ENCODE measurements at places on chromosomes 13 and 19.

- DNase-seq = no peak
Observed at GRCh38 chr13:26034018-26034417, 17.8 kb downstream of the SHISA2 start.

- DNase-seq = peak; percentile 6
Observed at GRCh38 chr13:101452519-101453485, at the start of gene ITGBL1. Gene ITGBL1, plus strand, starts transcription at chr13:101452675. Its CDS starts 159 bp downstream, at chr13:101452834.

DNA sequence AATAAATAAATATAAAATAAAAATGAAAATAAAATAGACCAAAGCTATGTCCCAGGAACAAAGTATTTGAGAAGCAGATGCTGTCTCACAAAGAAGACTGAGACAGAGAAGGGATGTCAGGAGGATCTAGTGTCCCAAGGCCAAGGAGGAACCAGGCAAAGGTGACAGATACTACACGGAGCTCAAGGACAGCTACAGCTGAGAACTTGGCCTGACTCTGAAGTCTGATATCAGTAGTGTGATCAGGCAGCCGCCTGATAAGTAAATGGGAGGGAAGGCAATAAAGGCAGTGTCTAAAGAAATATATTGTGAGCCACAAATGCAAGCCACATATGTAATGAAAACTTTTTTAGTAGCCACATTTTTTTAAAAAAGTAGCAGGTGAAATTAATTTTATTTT, 20.4 kb upstream of the NANOS3 start:
- no peak for DNase-seq

GRCh38 chr13:95121516-95121915, 179.7 kb downstream of the ABCC4 start:
- no peak for DNase-seq

GRCh38 chr13:105465251-105465650, 1070.2 kb downstream of the EFNB2 start:
- no peak for DNase-seq

DNA sequence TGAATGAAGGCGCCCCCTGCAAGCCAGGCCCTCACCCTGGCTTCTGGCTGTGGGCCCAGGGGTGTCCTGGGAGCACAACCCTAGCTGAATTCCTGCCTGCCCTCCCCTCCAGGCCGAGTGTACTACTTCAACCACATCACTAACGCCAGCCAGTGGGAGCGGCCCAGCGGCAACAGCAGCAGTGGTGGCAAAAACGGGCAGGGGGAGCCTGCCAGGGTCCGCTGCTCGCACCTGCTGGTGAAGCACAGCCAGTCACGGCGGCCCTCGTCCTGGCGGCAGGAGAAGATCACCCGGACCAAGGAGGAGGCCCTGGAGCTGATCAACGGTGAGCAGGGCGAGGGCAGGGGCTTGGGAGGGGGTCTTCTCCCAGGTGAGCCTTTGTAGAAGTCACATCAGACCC, 3.2 kb downstream of the PIN1 start:
- no peak for DNase-seq

DNA sequence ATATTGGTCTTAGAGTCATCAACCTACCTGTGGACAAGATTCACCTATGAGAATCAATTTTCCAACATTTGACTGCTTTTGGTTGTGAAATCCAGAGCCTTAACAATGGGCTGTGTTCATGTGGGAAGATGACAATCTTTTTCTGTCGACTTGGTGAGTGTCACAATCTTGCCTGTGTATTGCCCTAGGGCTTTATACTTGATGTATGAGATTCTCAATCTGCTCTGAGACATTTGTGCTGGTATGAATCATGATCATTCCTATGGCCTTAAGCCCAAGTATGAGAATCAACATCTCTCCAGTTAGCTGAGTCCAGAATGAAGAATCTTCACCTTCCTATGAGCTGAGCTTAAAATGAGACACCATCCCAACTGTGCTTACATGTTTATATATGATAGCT, 68.7 kb downstream of the ZNF726 start:
- DNase-seq = no peak

DNA sequence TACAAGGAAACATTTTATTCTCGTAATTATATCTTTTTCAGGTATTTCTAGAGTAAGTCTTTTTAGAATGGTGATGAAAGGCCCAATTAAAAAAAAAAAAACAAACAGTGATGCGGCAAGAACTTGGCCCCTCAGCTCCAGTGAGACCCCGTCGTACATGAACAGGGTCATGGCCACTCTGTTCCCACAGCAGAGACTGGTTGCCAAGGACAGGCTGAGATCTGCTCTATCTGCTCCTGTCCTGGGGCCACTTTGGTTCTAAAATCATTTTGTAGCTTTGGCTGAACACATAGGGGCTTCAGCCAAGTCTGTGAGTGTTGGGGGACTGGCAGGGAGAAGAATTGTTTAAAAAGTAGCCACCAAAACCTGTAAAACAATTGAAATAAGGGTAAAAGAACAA, 286.9 kb downstream of the RFC3 start:
- no peak for DNase-seq

GRCh38 chr13:114161028-114161556, 18.0 kb upstream of the CFAP97D2 start:
- no peak for DNase-seq

- DNase-seq = no peak
Observed at GRCh38 chr19:35712567-35713505, 5.0 kb upstream of the KMT2B start.

DNA sequence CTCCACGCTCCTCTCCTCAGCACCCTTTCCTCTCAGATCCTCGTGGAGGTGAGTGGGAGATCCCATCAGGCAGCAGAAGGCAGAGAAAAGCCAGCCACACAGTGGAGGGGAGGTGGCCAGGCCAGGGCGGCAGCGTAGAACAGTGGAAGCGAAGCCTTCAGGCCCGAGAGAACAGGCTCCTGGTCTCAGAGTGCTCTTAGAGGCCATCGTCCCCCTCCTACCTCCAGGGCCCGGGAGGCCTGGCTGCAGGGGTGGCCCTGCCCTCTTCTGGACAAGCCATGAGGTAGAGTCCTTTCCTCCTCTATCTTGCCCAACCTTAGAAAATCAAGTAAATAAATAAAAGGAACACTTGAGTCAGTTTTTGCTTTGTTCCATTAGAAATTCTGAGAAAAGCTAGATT, 202.0 kb downstream of the KATNAL1 start:
- DNase-seq = no peak

GRCh38 chr13:48891586-48891985, 84.1 kb upstream of the FNDC3A start:
- DNase-seq = no peak

DNA sequence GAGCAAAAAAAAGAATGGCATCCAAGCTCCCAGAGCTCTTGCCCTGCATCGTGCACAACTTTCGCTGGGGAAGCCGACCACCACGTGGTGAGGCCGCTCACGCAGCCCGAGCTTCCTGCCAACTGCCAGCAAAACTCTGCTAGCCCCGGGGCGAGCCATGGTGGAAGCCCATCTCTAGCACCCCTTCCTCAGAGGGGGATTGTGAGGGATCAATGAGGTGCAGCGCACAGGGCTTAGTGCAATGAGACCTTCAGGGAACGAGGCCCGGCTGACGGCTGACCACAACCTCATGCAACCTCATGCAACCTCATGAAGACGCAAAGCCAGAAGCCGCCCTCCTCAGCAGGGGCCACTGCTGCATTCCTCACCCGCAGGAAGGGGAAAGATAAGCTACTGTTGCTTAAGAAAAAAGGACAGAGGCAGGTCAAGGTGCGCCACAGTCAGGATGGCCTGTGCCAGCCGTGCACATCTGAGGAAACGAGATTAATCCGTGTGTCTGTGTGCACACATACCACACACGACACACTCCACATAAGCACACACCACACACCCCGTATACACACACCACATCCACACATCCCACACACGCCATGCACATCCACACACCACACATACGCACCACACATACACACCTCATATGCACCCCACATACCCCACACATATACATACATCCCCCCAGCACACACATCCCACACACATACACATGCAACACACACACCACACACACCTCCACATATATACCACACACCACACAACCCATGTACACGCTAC, 9.6 kb downstream of the HSPBP1 start:
- no peak for DNase-seq

DNA sequence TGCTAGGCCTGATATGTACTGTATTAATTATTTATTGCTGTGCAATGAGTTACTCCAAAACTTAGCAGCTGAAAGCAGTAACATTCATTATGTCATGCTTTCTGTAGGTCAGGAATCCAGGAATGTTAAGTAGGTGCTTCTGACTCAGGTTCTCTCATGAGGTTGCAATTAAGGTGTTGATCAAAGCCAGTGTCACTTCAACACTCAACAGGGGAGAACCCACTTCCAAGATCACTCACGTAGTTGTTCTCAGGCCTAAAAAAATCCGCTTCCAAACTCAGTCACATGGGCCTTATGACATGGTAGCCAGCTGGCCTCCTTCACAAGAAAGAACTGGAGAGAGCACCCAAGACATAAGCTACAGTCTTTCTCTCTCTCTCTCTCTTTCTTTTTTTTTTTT, 211.1 kb upstream of the NBEA start:
- DNase-seq = no peak

DNA sequence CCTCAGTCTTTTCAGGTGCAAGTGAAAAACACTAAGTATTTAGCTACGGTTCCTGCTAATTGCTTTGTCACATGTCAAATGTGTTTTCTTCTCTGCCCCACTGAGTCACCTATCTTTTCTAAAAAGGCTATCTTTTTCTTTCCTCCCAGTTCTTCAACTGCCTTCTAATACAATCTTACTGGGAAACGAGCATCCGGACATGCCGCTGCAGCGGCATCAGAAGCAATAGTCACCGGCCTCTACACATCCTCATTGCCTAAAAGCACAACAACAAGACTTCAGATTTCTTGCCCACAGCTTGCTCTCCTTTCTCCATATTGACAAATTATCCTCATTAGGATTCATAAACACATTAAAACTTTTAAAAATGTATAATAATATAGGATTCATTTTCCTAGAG, 1.2 kb downstream of the PCDH9 start:
- peak; percentile 44 for DNase-seq

- no peak for DNase-seq
Observed at GRCh38 chr13:82058364-82058763, 1717.4 kb upstream of the SPRY2 start.

DNA sequence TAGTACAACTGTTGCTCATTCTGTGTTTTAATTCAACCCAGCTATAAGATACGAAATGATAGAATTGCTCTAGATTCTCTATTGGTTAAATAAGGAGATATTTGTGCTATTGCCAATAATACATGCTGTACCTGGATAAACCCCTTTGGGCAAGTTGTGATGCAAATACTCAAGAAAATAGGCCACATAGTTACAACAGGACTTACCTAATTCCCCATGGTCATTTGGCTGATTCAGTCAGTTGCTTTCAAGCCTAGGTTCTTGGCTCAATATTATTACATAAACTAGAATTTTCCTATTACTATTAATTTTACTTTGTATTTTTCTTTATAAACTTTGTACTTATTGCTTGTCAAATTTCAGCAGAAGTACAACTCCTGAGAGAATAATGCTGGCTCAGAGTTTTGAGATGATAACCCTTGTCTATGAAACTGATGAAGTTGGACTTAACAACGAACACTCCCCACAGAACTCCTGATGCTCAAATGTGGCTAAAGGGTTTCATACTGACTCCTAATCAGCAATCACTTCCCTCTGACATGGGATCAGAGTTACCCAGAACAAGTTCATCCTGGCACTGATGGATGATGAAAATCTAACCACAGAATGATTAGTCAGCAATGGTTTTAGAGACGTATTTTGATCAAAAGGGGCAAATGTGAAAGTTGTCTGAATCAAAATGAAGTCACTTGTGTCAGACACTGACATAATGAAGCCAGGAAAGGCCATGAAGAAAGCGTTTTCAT, 221.1 kb downstream of the ITGBL1 start:
- DNase-seq = no peak

DNA sequence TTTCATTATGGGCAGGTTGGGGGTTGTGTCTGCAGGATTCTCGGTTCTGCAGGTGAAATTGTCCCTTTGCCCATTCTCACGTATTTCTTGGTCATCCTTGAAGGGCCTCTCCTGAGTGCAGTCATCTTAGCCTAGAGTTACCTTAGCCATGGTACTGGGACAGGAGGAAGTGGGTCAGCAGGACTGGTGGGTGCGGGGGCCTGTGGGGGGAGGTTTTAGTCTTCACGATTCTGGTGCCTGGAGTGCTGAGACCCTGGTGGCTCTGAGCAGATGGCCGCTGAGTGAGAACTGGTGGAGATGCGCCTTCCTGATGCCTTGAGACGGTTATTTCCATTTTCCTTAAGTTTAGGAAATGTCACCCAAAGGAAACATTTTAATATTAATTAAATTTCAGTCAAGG, 11.8 kb downstream of the COL4A2 start:
- DNase-seq = no peak

DNA sequence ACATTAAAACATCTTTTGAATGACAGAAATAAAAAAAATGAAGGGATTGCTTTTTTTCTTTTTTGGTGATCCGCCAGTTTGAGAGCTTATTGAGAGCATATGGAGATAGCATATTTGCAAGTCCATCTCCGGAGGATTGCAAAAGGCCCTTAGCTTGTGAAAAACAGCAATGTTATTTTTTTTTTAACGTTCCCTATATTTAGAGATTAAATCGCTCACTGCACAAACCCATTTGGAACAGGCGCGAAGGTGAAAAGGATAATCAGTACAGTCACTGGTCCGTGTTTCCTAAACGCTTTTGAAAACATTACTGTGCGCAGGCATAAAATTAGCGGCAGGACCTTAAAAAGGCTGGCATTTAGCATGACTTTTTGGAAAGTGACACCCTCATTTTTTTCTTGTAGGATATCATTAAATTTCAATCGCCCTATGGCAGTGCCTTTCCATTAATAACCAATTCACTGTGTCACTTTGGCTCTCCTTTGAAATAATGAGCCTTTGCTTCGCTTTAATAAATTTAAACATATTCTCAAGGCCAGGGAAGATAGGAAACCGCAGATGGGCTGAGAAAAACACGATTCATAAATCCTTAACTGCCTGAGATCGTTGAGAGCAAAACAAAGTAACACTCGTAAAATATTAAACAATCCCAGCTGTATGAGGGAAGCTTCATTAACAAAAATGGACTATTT, 342.2 kb downstream of the DACH1 start:
- peak; percentile 48 for DNase-seq

DNA sequence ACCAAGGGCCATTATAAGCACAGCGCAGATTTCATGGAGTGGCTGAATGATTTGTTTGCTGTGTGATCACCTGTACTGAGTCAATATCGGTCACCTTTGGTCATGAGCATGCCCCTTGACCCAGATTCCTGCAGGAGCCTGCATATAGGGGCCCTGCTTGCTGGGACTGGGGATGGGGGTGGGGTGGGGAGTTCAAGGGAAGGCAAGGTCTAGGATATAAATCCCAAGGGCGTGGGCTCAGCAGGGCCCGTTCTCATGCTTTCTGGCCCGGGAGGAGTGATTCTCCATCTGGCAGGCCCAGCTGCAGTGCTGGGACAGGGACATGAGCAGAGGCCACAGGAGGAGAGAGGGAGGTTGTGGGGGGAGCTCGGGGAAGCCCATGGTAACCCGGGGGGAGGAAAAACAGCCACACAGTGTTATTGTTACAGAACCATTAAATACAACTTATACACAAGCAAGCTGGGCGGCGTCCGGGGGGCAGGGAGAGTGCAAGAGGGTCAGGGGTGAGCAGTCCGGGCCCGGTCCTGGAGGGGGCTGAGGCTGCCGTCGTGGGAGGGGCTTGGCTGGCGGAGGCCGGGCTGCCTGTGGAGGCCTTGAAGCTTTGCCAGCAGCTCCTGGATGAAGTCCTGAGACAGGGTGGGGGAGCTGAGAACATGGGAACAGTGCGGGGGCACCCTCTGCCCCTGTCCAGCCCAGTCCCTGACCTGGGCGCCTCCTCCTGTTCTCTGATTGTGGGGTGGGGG, 5.2 kb downstream of the PPP1R14A start:
- peak; percentile 47 for DNase-seq

Measured in retina (tissue), 1 donor.